ENCODE measurements at places on chromosomes 4 and X.

DNA sequence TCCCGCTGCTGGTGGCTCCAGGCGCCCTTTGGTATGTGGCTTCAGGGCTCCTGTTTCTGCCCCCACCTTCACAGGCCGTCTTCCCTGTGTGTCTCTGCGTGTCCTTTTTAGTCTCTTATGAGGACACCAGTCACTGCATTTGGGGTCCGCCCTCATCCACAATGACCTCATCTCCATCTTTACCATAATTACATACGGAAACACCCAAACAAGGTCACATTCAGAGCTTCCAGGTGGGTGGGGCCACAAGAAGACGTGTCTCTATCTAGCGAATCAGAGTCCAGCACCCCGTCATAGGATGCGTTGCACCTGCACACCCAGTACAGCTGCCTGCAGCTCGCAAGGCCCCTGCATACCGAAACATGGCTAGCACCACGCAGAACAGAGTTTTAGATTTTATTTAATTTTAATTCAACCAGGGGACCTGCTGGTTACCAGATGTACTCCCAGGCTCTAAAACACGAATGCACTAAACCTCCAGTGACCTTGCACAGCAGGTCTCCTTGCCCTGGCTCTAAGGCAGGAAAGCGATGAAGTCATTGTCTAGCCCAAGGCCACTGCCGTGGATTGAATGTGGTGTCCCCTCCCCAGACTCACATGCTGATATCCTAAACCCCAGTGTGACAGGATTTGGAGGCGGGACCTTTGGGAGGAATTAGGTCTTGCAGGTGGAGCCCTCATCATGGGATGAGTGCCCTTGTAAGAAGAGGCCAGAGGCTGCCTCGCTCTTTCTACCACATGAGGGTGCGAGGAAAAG is 30.3 kb downstream of the ABLIM2 start:
- no peak for DNase-seq

GRCh38 chrX:15866147-15866546 is 11.5 kb upstream of the AP1S2 start:
- no peak for DNase-seq

DNA sequence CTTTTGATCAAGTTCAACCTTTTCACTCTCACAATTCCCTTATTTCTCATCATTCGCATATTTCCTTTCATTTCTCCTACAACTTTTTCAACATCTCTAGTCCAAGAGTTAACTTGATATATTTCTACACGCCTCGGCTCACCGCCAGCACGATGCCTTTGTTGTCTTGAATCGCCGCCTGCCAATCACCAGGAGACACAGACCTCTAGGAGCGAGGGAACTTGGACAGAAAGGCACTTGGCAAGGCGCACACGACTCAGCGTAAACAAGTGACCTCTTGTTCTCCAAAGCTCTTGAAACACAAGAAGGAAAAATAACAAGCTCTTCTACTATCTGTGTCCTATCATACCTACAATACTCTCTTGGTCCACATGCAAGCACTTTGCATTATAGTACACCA is 27.1 kb upstream of the RBMX start:
- no peak for DNase-seq

DNA sequence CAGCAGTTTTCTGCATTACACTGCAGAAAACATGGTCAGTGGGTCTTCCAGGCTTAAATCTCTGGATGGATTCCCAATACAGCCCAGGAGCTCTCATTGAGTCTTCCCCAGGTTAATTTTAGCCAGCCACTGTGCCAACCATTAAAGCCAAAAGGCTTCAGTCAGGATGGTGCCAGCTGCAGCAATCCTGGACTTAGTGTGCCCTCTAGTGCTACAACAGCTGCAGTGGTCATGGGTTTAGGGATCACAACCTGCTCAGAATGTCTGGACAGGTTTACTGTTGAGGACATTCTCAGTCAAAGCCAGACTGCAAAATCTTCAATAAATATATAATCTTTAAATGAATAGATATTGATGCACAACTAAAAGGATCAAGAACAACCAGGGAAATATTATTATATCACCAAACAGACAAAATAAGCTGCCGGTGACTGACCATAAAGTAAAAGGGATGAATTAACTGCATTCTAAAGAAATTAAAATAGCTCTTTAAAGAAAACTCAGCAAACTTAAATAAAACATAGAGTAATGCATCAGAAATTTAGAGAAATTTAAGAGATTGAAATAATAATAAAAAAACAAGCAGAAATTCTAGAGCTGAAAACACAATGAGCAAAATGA is 639.9 kb downstream of the SPOCK3 start:
- DNase-seq = no peak

DNA sequence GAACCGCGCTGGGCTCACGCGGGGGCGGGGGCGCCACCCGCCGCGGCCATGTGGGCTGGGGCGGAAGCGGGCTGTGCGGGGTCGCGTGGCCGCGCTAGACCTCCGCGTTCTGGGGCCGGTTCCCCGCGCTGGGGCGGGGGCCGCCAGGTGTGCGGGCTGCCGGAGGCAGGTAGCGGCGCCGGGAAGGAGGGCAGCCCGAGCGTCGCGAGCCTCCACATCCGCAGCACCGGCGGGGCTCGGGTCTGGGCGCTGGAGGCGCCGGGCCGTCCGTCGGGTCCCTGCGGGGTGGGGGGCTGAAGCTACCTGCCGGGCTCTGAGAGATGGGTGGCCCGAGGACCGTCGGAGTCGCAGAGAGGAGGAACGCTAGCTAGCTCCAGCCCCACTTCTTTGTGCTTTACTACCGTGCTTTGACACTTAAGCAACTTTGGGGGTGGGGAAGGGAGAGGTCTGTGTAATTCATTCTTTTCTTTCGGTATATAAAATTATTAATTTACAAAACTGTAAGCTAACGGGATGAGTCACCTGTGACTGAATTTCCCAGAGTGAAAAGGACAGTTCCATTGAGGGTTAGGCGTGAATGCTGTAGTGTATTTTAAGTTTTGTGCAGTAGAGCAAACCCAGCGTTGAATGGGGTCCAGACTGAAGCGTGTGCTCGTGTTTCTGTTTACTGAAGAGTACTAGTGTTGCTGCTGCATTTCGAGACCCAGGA is 689 bp downstream of the METAP1 start:
- DNase-seq = peak; percentile 14

DNA sequence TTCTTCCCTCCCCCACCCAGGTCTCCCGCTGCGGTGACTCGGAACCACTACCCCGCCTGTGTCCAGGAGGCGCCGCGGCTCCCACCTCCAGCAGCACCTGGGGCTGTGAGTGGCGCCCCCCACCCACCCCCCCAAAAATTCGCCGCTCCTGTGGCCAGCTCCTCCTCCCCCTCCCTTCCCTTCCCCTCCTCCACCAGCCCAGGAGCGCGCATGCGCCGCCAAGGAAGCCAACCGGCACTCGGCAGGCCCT is 278 bp downstream of the CLOCK start:
- no peak for DNase-seq

DNA sequence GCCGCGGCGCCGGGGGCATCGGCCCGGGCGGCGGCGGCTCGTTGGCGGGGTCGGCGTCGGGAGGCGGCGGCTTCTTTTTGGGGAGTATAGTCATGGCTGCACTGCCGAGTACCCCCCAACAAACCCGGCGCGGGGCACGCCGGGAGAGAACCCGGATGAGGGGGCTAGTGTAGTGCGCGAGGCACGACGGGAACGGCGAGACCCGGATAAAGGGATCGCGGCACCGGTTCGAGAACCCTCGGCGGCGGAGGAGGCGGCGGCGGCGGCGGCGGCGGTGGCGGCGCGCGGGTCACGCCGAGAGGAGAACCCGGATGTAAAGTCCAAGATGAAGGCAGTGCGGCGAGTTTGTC is at the start of gene OTUD5:
TSS of gene OTUD5 (minus strand) at position 131 of the 350 bp plus-strand sequence. CDS start at position 94, 37 bp downstream.
- DNase-seq = peak; percentile 75

DNA sequence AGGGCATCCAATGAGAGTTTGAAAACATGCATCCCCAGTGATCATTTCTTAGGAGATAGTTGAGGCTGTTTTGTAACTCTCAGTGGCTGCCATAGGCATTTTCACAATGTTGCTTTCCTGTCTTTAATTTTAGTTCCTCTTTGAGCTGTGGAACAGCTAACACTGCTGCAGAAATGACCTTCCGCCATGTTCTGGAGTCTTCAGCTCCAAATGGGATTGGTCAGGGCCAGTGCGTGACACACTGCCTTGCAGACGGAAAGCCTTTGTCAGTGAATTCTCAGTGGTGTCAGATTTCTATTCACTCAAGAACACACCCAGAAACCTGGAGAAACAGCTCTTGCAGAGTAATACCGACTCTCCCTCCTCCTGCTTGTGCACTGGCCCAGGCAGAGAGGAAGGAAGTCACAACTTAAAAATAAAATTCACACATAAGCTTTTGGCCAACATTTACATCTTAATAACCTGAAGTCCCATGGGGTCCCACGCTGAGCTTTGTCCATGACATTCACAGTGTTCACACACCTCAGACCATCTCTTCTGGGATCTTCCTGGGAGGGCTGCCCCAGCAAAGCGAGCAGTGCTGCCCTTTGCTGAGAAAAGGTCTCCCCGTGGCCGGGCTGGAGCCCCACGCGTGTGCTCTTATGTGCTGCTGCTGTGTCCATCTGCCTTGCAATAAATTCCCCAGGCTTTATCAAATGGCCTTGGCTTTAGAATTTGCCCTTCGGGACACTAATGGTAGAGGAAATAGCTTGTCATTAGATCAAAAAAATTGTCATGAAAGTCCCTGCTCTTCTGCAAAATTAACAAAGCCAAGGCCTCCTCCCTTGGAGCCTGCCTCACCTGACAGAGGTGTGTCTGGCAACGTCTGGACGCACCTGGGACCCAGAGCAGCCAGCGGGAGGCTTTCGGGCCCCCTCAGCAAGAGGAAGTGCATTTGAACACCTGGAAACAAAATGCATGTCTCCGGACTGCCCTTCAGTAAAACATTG is 126.8 kb downstream of the IRF2 start:
- DNase-seq = no peak

- no peak for DNase-seq
Measured at GRCh38 chr4:73446336-73446938, 10.4 kb downstream of the AFP start.

DNA sequence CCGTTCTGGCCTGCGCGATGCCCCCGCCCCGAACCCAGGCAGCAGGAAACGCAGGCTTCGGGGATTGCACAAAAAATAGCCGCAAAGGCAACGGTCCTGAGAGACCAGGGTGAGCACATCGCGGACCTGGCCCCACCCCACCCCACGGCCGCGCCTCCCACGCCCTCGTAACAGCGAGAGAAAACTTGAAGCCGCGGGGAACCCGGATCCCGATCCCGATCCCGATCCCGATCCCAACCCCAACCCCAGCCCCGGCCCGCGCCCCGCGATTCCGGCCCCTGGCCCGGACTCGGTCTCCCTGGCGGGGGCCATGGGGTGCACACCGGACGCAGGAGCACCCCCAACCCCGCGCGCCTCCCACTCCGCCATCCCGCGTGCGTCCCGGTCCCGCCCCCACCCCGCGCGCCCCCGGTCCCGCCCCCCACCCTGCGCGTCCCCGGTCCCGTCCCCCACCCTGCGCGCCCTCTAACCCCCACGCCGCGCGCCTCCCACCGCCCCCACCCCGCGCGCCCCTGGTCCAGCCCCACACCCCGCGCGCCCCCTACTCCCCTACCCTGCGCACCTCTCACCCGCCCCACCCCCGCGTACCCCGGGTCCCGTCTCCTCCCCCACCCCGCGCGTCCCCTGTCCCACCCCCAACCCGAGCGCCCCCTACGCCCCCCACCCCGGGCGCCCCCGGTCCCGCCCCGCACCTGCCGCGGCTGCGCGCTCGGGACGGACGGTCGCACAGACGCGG is 29.0 kb downstream of the NOP14 start:
- DNase-seq = peak; percentile 44

DNA sequence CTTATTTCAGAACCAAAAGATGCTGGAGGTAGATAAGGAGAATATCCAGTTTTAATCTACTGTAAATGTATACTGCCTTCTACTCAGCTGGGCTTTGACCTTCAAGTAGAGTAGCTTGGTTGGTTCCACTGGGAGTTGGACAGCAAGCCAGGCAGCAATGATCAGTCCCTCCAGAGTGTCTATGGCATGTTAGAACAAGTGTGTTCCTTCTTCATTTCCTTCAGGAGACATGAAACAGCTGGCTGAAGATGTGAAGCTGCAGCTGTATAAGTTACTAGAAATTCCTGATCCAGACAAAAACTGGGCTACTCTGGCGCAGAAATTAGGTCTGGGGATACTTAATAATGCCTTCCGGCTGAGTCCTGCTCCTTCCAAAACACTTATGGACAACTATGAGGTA is 111.1 kb downstream of the NFKB1 start:
- no peak for DNase-seq
